ENCODE measurements at places on chromosomes 3 and 15. TPM values are rescaled to one million over a fixed set of nuclear protein-coding genes. Genes with fewer than 3 reads are reported as not detected.

DNA sequence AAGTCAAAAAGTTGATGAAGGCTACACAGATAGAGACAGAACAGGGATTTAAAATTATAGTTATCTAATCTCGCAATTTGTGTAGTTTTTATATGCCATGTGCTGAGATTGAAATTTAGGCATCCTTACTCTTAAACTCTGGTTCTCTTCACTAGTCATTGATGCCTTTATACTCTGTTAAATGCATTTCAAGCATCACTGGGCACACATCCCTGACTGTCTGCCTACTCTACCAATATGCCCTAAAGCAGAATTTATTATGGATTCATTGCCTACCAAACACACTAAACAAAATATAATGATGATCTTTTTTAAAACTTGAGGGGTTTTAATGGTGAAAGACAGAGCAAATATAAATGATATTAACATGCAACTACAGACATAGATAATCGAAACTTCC lies 10.3 kb upstream of the ALCAM start:
- no peak for DNase-seq

The ELL3 gene
- 14.2 TPM for total RNA-seq

- DNase-seq = no peak
These were observed 11.7 kb downstream of the EIF5A2 start for GRCh38 chr3:170896781-170897180.

DNA sequence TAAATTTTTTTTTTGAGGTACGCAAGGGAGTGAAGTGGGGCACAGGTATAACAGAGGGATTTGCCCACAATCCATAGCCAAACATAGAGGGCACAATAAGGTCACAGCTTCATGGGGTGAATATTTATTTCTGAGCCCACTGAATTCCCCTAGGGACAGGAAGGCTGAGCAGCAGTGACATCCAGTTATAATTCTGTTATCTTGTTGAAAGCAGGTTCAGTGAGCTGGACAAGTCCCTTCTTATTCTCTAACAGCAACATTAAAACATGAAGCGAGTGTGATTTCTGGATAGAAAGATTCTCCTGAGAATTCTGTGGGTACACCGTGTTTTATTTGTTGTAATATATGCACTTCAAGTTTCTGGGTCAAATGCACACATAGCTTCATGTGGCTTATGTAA lies 538.2 kb downstream of the NAALADL2 start:
- DNase-seq = no peak

DNA sequence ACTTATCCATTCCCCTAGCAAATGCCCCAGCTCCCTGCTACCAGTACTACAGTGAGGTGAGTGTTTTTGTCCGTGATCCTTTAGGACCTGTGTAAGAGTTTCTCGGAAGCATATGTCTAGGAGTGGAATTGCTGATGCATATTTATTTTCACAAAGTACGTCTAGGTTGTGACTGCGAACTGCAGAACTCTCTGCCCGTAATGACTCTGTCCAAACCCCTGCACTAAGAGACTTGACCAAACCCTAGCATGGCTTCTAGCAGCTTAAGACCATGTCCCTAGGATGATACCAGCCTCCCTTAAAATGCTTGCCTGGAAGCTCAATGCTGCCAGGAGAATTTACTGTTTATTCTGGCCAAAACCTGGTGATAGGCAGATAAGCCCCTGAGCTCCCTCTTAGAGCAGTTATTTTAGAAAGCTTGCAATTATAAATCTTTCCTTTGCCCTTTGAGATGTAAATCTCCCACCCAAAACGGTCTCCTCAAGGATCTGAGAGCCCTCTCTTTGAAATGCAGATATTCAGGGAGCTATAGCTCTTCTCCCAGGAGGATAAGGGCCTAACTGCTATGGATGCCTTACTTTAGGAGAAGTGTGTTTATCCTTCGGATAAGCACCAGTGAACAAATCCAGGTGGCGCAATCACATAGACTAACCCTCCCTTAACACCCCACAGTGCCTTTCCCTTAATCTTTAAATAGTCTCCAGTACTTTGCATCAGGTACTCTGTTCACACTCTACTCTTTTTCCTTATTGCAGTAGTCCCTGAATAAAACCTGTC lies 14.7 kb upstream of the CA12 start:
- no peak for DNase-seq

The TMEM207 gene
- not detected for total RNA-seq

- no peak for DNase-seq
These were observed 250.3 kb downstream of the EDEM1 start for GRCh38 chr3:5437783-5438323.

GRCh38 chr3:151425627-151426340 lies 35.1 kb downstream of the IGSF10 start:
- no peak for DNase-seq

DNA sequence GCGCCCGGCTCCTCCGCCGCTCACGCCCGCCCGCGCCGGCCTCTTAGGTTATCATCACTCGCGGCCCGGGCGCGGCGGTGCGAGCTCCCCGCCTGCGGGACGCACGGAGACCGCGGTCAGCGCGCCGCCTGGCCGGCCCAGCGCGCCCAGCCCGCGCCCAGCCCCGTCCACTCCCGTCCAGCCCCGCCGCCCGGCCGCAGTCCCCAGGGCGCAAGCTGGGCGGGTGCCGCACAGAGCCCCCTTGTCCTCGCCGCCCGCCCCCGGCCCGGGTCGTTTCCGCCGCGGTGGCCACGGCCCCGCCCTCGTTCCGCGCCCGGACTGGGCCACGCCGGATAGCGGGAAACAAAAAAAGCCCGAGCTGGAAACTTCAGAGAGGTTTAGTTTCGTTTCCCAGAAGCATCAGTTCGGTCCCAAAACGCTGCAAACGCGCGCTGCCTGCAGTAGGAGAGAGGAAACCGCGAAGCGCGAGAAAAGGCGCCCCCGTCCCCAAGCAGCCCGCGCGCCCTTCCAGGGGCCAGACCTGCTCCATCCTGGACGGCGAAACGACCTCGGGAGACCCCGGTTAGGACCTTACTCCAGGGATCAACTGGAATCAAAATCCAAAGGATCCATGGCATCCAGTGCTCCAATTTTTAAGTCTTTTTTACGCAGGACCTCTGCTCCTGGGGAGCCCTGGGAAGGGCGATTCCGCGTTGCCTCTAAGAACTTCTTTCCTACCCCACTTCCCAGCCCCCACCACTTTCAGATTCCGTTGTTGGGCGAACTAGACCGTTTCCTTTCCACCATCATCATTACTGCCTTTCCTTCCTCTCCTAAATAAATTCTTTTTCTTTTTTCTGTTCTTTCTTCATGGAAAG lies at the start of gene ATP10A:
TSS of gene ATP10A (minus strand) at position 217 of the 857 bp plus-strand sequence. CDS start 231 bp downstream, outside the sequence.
- DNase-seq = peak; percentile 19

DNA sequence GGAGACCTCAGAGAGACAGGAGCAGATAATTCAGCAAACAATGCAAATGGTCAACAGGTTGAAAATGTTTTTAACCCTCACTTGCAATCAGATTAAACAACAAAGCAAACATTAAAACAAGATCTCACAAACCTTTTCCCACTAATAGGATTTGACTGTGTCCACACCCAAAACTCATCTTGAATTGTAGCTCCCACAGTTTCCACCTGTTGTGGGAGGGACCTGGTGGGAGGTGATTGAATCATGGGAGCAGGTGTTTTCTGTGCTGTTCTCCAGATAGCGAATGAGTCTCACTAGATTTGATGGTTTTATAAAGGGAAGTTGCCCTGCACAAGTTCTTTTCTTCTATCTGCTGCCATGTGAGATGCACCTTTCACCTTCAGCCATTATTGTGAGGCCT lies 1.3 kb upstream of the LYSMD4 start:
- DNase-seq = no peak

The C3orf49 gene
- not detected for total RNA-seq

GRCh38 chr15:93862791-93863190 lies 368.6 kb upstream of the MCTP2 start:
- DNase-seq = no peak

DNA sequence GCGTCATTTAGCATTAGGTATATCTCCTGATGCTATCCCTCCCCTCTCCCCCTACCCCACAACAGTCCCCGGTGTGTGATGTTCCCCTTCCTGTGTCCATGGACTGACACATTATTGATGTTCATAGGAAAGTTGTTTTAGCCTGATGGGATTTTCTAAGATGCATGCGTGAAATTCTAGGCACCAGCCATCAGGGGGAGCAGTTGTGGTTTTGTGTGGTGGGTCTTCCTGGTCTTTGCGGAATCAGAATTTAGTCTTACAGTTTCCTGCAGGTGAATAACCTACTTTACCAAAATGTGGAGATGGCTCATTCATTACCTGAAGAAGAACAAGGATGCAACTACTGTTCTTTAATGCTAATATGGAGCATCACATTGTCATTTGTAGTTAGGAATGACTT lies 455.0 kb upstream of the THBS1 start:
- no peak for DNase-seq

The LRTM1 gene
- 7.4 TPM for total RNA-seq

The COL8A1 gene
- 6.2 TPM for total RNA-seq

Measured in skin of body (tissue), 3 donors.